ENCODE measurements at places on chromosomes 2 and 18.

DNA sequence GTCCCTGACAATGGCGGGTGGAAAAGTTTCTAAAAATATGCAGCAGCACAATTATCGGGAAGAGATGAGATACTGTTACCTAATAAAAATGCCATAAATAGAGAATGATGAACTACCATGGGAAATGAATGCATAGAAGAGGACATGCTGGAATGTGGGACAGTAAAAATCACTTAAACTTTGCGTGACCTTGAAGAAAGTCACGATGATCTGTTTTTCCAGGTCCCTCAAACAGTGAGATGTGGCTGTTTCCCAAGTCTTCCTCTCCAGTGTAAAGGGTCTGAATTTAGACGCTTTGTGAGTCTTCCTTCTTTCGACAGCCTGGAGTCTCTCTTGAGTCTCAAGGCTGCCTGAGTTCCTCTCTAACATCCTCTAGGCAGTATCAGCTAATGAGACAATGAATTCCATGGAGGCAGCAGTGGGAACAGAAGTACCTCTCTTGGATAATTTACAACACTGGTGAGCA lies 1.4 kb downstream of the CLUL1 start:
- H3K4me3 ChIP-seq: no peak overlapping the region
- no peak for DNase-seq
- no peak overlapping the region for H3K27ac ChIP-seq

GRCh38 chr2:113974727-113975126 lies 84.8 kb downstream of the ACTR3 start:
- H3K27me3 ChIP-seq: no peaks in the 10 kb centered on the region
- no peak for DNase-seq
- no peak overlapping the region for H3K4me3 ChIP-seq
- H3K27ac ChIP-seq: no peak overlapping the region

DNA sequence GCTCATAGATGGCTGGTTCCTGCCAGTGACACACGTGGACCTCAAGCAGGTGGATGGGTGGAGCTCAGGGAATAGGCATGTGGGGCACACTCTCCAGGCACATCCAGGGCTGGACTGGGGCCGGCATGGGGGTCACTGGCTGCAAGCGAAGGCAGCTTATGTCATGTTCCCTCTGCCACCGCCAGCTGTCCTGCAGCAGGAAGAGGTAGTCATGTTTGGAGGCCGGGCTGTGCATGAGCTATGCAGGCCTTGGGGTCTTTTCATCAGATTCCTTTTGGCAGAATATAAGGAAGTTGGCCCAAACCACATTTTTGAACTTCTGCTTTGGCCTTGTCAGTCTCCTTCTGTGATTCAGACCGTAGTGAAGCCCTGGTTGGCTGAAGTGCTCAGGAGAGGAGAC lies 61.5 kb downstream of the AGAP1 start:
- peaks cover 24% of the 10 kb centered on the region for H3K27me3 ChIP-seq
- DNase-seq: no peak
- no peaks in the 10 kb centered on the region for H3K36me3 ChIP-seq

DNA sequence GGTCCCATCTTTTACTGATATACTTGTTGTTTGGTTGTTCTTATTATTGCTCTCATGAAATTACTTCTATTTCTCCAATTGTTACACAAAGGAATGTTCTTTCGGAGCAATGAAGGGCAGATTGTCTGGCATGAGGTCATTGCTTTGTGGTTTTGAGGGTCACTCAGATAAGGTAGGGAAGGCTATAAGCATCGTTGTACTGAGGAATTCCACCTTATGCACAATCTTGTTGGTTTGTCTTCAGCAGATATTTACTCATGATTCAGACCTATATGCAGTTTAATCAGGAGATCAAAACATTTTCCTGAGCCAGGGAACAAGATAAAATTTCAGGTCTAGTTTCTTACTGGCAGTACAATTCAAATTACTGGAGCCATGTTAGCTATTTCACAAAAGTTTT lies 163.0 kb upstream of the SPHKAP start:
- H3K27ac ChIP-seq: no peak overlapping the region
- H3K36me3 ChIP-seq: no peaks in the 10 kb centered on the region
- no peaks in the 10 kb centered on the region for H3K27me3 ChIP-seq
- no peak overlapping the region for H3K4me3 ChIP-seq

DNA sequence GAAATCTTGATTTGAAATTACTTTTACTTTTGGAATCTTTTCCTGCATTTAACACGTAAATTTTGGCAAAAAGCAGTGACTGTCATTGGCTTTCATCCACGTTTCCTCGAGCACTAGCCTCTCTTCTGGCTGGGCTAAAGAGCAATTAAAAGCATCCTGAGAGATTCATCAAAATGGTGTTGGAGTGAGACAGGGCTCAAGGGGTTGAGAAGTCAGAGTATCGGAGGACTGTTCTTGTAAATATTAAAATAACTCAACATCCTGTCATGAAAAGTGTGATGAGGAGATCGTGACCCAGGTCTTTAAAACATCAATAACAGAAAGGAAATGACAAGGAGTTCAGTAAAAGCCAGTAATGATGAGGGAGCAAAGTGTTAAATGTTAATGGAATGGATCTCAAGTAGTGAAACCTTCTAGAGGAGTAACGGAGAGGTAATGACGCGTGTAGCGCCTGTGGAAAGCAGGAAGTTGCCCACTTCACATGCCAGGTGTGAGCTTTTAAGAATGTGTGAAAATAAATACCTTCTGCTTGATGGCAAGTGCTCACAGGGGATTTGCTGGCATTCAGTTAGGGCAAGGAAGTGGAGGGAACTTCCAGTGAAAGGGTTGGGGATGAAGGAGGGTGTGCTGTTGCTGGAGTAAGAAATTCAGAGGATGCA lies 754.4 kb downstream of the ADCYAP1 start:
- no peak overlapping the region for H3K27ac ChIP-seq
- H3K36me3 ChIP-seq: no peaks in the 10 kb centered on the region
- DNase-seq: no peak
- H3K4me1 ChIP-seq: no peaks in the 10 kb centered on the region
- H3K4me3 ChIP-seq: no peak overlapping the region

DNA sequence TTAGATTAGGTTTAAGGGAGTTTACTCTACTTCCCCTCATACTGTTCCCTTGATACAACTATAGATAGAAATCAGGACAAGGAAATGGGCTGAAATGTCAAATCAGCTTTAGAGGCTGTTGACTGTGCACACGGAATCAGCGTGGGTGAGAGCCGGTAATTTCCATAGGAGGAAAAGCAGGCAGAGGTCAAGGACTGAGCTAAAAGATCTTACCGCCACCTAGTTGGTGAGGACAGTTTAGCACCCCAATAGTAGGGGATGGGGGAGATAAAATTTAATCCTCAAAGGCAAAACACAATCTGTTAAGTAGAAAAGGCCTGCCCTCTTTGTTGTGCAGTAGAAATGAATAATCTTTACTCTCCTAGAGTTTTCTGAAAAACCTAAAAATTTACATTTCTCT lies 1154.5 kb upstream of the CHAC2 start:
- no peak overlapping the region for H3K27ac ChIP-seq
- H3K4me3 ChIP-seq: no peak overlapping the region
- H3K4me1 ChIP-seq: no peaks in the 10 kb centered on the region
- H3K36me3 ChIP-seq: no peaks in the 10 kb centered on the region
- no peaks in the 10 kb centered on the region for H3K27me3 ChIP-seq

All from T-cell (primary cell).